MG63 (cell line): ENCODE measurements at places on chromosomes 5 and 9. TPM values are rescaled to one million over a fixed set of nuclear protein-coding genes. Genes with fewer than 3 reads are reported as not detected.

The FREM1 gene
- 0.37 and 0.43 TPM in 2 replicates for total RNA-seq

DNA sequence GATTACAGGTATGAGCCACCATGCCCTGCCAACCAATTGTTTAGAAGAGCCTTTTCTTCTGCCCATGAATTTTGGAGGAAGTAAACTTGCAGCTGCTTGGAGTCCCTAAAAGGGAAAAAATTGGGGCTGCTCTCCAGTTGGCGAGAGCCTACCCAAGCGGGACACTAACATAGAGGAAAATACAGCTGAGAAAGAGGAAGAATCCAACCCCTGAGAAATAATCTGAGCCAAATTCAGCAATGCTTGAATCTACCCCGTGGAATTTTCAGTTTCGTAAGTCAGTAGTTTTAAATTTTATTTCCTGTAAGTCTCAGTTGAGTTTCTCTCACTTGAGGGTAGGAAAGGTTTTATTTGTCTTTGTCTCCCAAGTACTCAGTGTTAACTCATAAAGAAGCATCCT lies 30.4 kb upstream of the UBTD2 start:
- no peak for DNase-seq

DNA sequence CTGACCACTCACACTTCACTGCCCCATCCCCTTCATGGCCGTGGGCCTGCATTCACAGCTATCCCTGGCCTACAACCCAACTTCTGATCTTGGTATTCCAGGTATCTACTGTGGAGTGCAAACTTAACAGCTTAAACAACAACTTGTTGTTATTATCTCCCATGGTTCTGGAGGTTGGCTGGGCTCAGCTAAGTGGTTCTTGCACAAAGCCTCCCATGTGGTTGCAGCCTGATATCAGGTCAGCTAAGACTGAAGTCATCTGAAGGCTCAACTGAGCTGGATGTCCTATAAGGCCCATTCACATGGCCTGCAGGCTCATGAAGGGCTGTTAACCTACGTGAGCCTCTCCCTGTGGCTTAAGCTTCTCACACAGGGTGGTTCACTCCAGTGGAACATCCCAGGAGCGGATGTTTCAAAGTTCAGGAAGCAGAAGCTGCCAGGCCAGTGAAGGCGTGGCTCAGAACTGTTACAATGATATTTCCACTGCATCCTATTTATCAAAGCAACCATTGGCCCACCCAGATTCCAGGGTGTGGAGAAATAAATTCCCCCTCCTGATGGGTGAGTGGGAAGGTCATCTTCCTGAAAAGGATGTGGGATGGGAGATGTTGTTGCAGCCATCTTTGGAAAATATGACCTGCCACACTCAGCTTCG lies 30.0 kb upstream of the TRIO start:
- DNase-seq: no peak

DNA sequence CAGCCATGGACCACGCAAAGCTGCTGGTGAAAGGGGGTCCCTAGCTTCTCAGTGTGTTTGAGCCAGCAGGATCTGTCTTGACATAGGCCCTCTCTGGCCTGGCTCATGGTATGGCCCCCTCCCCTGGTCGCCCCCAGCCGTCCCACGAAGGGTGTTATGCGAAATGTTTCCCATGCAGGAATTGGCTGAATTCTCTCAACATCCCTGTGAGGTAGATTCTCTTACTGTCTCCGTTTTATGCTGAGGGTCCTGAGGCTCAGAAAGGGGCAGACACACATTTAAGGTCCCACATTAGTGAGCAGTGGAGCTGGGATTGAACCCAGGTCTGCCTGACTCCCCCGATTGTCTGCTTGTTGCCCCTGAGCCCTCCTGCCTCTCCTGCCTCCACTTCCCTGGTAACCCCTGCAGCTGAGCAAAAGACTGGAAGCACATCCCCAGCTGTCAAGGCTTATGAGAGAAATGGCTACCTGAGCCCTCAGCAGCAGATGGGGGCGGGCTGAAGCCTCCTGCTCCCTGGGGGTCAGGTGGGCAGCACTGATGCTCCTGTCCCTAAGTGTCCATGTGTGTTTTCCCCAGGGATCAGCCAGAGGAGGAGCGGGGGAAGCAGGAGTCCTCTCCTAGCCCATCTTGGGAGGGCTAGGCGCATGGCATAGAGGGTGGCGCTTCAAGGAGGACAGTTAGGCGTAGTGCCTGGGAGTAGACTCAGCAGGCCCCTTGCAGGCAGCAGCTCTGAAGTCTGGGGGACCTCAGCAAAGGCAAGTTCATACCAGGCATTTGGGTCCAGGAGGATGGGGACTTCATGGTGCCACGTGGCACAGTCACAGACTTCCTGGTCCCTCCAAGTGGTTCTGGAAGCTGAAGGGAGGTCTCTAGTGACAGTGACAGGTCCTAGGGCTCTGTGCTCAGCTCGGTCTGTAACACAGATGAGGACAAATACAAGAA lies 49.0 kb upstream of the GARNL3 start:
- DNase-seq: no peak

DNA sequence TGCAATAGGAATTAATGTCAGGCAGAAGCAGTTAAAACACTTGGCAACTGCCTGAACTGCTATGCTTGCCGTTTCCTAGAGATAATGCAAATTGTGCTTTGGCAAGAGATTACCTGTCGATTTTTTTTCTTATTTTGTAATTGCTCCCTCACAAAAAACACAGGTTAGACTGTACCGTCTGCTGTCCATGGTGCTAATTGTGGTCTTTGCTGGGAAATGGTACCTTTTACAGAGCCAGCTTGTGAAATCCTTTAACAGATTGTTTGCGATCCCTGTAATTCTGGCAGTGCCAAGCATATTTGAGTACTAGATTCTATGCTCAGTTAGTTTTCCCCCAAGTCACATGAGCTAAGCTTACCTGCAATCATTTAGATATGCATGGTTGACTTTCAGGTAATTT lies 2125.8 kb upstream of the WWC1 start:
- no peak for DNase-seq

DNA sequence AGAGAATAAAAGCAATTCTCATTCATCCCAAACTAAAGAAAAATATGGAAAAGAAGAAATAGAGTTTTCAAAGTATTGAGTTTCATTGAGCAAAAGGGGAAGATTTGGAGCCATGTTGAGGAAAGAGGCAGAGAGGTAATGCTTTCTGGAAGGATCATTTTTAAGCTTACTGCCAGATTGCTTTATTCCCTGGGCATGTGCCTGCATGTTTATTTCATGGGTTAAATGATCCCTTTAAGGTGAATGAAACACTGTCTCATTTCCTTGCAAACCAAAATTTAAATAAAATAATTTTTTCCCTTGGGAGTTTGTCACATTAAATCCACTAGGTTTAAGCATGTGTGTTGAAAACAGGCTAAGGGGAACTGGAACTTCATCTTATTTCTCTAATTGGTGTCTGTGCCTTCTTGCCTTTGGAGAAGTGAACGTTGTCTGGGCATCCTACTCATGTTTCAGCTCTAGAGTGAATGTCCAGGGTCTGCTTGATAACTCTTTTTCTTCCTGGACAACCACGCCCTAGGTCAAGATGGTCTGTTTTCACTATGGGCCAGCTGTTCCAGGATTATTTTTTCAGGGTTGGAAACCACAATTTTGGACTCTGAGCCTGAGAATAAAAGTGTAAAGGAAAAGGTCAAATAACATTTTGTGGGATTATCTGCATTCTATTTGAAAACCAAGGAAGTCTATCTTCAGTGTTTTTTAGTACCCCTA lies 114.1 kb upstream of the ELL2 start:
- DNase-seq: no peak

DNA sequence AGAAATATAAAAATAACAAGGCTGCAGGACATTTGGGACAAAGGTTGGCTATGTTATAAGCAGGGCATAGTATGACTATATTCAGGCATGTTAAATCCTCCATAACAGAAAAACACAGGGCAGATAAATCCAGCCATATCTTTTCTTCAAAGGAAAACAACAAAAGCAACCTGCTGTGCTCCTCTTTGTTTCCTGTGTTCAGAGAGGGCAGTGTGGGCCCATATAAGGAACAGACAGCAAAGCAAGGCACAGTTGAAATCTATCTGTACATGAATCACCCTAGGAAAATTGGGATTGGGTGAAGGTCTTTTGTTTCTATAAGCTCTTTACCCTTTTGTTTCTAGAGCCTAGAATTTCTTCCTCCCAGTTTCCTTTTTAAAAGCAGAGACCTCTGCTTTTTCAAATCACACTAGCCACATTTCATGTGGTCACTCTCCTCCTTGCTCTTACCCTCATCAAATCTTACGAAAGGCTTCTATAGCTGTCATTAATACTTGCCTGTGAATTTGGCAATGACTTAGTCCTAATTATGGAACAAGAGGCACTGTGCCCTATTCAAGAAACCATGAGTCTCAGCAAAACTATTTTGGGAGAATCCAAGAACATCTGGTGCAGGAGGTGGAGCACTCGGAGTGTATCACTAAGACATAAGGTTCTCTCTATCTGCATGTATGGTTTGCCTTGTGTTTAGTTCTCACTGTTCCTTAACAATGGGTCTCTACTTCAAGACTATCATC lies 1.8 kb downstream of the GZMA start:
- no peak for DNase-seq

The LCN1 gene
- not detected in 2 replicates for total RNA-seq

GRCh38 chr5:158435161-158435616 lies 576.2 kb upstream of the CLINT1 start:
- no peak for DNase-seq

DNA sequence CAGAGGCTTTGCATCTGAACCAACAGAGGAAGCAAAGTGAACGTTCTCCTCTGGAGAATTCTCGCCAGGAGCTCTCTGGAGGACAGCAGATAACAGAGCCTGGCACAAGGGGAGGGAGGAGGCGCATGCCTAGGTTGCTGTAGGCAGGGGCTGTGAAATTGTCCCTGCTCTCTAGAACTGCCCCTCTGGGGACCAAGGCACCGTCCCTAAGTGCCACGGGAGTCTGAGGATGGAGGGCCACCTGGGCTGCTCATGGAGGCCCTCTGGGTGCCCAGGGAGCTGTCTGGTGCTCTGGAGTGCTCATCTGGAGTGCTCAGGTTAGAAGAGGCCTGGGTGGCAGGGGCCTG lies 77.6 kb downstream of the CACNA1B start:
- DNase-seq: no peak

GRCh38 chr5:116076496-116076895 lies 8.3 kb upstream of the COMMD10 start:
- no peak for DNase-seq

The PHYKPL gene
- 37.7 and 50.9 TPM in 2 replicates for total RNA-seq

The CCDC192 gene
- not detected in 2 replicates for total RNA-seq

- no peak for DNase-seq
Observed at GRCh38 chr5:127133071-127133470, 59.8 kb upstream of the C5orf63 start.

DNA sequence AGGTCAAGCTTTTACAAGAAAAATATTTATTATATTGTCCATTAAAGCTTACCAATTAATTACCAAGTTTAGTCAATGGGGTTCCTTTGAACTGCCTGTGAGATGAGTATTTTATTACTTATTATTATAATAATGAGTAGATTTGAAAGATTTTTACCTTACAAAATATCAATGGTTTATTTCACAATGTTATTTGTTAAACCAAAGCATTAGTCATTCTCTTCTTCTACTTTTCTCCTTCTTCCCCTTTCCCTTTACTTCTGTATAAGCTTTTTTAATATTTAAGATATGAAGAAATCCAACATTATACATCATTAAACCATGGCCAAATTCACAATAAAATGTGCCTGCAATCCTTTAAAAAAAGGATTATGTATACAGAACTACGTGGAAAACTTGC lies 369.5 kb downstream of the ARL15 start:
- no peak for DNase-seq

- DNase-seq: no peak
Observed at GRCh38 chr5:64074533-64074932, 91.1 kb upstream of the RNF180 start.

The RFESD gene
- total RNA-seq: 2.2 and 10.7 TPM in 2 replicates

DNA sequence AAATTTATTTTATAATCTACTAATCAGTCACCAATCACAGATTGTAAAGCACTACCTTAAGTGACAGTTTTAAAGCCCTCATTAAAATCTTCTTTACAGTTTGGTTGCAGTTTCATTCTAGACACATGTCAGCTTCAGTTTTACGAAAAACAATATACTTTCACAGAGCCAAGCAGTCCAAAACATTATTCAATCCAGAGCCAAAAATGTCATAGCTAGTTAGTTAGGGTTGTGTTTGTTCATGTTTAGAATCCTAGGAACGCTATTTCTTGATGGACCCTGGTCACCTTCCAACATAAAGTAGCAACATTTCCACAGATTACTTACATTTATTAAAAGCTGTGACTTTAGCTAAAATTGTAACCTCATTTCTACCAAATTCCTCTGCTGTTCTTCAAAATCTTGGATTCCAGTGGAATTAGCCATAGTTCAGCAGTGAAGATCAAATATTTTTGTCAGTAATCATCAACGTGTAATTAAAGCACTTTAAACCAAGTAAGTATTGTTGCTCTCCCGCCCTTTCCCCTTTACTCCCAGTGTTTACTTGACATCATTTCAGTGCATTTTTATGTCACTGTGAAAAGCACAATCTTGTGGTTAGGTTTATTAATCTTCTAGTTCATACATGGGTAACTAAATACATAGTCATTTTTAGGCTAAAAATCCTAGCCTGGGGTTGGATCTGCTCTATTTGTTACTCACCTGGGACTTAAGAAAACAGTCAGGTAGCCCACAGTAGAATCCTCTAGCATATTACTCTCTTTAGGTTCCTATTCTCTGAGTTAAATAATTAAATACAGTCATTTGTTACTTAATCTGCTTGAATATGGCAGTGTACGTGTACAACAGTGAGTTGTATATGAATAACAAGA lies 74.3 kb downstream of the NIPBL start:
- no peak for DNase-seq

GRCh38 chr5:139410993-139411828 lies 7.3 kb upstream of the SPATA24 start:
- DNase-seq: no peak
